8988T (cell line): ENCODE measurements at places on chromosomes 5 and 9.

GRCh38 chr5:25619273-25619672 lies 974.5 kb upstream of the CDH10 start:
- no peak for DNase-seq

DNA sequence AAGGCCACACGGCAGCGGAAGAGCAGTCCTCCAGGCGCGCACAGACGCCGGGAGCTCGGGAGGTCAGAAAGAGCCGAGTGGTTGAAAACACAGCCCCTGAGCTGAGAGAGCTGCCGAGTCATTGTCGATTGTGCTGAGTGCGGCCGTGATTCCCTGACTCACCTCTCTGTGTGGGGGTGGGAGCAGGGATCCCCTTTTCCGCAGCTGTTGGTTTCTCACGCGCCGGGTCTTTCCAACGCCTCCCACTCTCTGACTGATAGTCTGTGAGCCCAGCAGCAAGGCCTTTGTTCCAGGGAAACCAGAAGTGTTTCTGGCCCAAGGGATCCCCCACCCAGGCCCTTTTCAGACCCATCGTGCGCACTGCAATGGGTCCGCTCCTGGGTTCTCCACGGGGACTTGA lies 97.3 kb downstream of the MRPL36 start:
- DNase-seq = no peak

GRCh38 chr9:6551136-6551535 lies 94.4 kb downstream of the GLDC start:
- DNase-seq = no peak

DNA sequence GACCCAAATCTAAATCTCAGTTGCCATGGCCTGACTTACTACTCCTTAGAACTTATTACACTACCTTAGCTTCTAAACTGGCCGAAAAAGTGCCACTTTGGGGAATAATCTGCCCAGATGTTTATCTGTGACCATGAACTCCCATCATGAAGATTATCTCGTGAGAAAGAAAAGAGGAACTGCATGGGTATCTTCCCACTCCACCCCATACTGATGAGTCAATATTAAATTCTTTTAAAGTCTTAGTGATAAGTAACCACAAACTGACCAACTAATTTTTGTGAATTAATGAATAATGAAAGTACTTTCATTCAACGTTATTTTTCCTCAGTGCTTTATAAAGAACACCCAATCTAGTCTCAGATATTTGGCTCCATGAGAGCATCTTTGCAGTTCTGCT lies 493.5 kb downstream of the EBF1 start:
- DNase-seq = no peak

DNA sequence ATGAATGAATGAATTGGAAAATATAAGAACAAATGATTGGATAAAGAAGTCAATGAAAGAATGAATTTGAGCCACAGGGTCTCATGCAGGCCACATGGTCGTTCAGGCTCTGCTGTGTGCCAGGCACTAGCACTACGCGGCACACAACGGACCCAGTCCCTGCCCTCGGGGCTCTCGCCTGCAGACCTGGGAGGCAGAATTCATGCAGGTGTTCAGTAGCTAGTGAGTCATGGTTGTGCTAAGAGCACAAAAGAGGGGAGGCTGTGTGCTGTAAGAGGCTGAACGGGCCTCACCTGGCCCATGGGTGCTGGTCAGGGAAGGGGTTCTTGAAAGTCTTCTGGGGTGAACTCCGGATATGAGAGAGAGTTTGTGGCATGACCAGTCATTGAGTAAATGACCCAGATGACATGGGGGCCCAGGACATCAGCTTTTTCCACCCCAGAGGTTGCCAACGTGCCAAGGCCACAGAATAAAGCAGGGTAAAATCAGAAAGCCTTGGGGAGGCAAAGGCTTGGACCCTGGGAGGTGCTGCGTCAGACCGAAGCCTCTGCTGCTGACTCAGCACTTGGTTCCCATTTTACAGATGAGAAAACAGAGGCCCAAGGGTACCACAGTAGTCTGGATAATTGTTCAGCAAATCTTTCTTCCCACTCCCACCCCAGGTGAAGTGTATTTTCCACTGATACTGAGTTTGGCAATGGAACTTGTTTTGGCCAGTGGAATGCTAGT lies 264.3 kb upstream of the MVB12B start:
- DNase-seq = no peak

DNA sequence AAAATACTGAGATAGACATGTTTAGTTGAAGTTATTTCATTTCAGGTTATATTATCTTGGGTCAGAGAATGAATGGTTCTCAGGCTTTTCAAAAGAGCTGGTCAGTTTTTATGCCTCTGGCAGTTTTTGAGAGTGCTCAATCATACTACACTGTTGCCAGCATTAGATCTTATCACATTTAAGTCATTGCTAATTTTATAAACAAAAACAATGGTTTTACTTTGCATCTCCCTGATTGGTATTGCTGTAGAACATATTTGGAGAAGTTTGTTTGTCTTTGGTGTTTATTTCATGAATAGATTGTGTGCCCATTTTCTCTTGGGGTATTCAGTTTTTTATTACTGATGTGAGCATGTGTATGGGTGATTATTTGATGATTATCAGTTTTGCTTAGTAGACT lies 1.5 kb downstream of the CATSPER3 start:
- DNase-seq = no peak

DNA sequence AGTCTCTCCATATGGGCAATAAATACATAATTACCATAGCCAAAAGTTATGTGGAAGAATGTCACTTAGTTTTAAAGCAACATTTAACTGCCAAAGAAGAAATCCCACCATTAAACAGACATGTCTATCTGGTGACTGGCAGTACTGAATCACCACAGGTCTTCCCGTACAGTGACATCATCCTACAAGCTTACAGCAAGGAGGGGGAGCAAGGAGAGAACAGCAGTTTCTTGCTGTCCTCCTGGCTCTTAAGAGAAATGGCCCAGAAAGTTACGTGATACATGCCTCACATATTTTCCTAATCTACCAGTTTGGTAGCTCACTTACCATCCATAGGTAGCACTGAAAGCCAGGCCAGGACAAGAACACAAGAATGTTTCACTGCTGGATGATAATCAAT lies 671.0 kb downstream of the DMRTA1 start:
- no peak for DNase-seq

GRCh38 chr5:60280943-60281342 lies 387.4 kb upstream of the PDE4D start:
- DNase-seq = no peak

- no peak for DNase-seq
Measured at GRCh38 chr5:77310494-77311213, 100.2 kb downstream of the PDE8B start.

DNA sequence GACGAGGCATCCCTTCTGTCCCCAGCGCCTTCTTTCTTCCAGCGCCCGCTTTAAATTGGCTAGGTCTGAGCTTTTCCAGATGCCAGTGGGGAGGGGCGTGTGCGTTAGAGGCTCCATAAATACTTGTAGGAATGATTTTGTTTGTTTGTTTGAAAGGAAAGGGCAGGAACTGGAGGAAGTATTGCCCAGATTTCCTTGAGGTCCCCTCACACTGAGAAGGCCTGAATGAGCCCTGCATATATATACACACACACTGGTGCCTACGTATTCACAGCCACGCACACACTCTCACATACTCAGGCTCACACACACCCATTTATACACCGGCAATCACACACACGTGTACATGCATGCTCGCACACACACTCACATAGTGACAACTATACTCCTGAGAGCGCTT lies 1.0 kb upstream of the SLIT3 start:
- no peak for DNase-seq

DNA sequence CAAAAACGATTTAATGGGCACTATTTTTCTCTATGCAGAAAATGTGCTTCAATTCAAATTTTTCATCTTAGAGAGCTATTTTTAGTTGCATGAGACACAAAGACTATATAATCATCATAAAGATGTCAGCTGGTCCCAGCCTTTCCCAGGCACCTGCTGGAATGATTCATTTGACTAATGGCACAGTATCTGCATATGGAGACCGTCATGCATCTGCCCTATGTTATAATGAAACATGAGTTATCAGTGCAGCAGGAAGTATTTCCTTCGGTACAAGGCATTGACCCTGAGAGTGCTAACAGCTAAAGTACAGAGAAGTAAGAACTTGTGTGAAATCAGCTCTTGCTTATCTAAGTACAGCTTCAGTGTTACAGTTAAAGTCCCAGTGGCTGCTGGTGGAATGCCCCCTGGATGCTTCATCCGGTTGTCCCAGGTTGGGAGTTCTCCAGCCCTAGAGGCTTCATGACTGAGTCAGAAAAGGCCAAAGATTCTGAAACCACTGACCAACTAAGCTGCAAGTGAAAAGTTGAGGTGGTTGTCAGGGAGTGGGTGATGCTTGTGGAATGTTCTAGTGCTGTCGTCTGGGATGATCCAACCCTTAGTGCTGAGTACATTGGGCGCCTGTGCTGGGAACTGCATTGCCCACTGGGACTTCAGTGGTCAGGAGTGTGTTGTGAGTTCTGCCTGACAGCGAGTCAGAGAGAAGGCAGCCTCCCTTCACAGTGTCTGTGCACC lies 57.2 kb downstream of the MTRR start:
- no peak for DNase-seq

DNA sequence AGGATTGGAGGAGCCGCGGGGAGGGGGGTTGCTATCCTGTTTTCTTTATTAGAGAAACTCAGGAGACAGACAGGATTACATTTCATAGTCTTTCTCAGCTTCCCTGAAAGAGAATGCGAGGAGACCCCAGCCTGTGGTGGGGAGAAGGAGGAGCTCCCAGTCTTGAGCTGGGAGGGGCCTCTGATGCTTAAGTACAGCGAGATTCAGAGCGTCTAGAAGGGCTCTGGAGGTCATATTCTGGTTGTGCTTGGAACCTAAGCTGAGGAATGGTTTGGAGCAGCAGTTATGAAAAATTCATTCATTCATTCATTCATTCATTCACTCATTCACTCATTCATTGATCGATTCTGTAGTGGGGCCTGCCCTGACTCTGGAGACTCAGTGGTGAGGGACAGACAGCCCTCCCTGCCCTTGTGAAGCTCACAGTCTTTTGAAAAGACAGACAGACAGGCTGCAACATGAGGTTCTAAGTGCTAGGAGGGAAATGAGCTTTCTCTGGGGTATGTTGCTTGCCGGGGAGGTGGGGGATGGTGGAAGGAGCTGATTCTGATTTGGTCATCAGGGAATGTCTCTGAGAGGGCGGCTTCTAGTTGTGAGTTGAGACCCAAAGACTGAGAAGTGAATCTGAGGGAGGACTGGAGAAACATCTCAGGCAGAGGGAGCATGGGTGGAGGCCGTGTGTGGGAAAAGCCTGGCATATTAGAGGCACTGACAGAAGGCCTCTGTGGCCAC lies 2.5 kb upstream of the SPRY4 start:
- no peak for DNase-seq

GRCh38 chr9:124078641-124079040 lies 67.1 kb downstream of the LHX2 start:
- DNase-seq = no peak

- DNase-seq = no peak
Measured at GRCh38 chr9:121026260-121026691, 23.8 kb downstream of the C5 start.

DNA sequence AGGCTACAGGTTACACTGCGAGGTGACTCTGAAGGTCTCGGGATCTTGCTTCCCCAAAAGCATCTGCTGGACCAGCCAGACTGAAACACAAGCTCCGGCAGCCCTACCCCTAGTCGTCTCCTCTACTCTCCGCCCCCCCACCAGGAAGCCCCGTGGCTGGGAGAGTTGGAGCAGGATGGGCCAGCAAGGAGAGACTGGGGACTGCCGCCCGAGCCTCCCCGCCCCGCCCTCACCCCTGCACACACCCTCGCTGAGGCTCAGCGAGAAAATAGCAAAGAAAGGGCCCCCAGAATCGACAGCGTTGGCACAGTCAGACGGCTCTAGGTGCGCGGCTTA lies 1.3 kb downstream of the TRIM7 start:
- DNase-seq = peak; percentile 83

DNA sequence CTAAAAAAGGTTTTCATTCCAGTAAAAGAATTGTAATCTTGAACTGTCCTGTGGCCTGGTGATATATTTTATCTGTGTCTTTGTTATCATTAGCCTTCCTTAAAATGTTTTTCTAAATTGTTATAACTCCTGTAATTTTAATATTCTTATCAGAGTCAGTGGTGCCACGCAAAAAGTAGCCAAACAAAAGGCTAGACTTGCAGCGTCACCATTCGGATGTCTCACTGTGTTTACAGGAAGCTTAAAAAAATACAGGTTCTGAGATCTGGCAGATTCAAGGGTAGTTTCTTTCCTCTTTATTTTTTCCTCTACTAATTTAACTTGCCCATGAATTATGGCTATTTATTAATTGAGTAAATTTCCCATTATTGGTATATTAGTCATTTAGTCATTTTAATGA lies 362.3 kb downstream of the MAT2B start:
- no peak for DNase-seq

- no peak for DNase-seq
Measured at GRCh38 chr5:74622122-74622521, 18.4 kb downstream of the ENC1 start.

DNA sequence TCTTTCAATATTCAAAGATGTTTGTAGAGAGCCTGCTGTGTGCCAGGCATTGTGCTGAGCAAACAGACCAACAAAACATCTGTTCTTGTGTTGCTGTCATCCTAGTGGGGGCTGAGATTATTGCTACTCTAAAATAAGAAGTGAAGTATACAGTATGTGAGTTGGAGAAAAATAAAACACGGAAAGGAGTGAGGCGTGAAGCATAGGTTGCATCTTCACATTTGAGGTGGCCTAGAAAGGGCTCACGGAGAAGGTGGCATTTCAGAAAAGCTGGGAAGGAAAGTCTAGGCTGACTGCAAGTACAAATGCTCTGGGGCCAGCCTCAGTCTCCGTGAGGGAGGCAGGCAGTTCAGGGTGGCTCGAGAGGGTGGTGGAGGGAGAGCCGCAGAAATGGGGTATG lies 80.3 kb downstream of the CSNK1A1 start:
- DNase-seq = no peak

GRCh38 chr5:124261848-124262247 lies 484.6 kb downstream of the ZNF608 start:
- no peak for DNase-seq

DNA sequence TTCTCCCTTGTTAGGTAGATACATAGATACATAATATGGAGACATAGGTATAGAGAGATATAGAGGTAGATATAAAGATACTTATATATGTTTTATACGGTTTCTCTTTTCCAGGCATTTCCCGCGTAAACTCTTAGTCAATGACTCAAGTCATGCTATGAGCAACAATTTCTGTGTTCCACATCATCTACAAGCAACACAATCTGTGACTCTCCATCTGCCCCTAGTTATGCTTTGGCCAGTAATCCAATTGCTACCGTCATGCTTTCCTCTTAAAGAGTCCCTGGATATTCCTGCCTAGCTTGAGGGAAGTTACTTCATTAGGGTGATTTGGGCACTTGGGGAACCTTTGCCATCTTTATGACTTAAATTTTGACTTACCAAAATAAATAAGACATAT lies 129.0 kb upstream of the ADAMTS16 start:
- no peak for DNase-seq
